Activated CD8-positive, alpha-beta memory T cell treated with anti-CD3 and anti-CD28 coated beads for 1 hour (primary cell): ENCODE measurements at places on chromosomes 4 and X.

- no peak for DNase-seq
Observed at GRCh38 chr4:186844059-186844681, 120.5 kb upstream of the FAT1 start.

GRCh38 chr4:3515646-3516045 is 16.6 kb downstream of the LRPAP1 start:
- DNase-seq: no peak

GRCh38 chrX:17375637-17376430 is 834 bp downstream of the NHS start:
- no peak for DNase-seq

- no peak for DNase-seq
Observed at GRCh38 chr4:2886622-2887021, 43.0 kb downstream of the ADD1 start.

- no peak for DNase-seq
Observed at GRCh38 chr4:147689067-147689466, 5.1 kb upstream of the PRMT9 start.

DNA sequence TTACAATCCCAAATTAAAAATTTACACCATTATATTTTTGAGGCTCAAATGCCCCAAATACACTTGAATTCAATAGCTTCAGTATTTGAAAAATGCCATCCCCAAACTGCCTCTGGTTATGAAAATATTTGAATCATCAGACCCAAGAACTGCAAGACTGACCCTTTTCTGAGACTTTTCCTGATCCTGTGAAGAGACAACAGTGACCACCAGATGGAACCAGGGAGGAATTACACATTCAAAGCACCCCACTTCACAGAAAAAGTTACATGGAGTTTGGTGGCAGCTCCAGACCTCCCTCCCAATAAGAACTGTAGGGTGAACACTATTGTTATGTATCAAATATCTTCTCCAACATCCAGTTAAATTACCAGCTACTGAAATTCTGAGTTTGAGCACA is 44.0 kb upstream of the SCD5 start:
- no peak for DNase-seq

DNA sequence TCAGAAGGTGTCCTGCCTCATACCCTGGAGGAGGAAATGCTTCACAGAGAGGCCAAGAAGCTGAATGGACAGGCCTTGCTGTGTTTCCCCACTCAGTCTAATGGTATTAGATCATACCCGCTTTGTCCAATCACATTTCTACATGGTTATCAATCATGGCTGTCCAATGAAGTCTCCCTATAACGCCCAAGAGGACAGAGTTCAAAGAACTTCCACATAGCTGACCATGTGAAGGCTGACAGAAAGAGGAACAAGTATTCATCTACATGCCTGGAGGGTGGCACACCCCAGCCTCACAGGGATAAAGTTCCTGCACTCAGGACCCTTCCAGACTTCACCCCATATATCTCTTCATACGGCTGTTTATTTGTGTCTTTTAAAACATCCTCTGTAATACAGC is 123.4 kb downstream of the MANBA start:
- no peak for DNase-seq

DNA sequence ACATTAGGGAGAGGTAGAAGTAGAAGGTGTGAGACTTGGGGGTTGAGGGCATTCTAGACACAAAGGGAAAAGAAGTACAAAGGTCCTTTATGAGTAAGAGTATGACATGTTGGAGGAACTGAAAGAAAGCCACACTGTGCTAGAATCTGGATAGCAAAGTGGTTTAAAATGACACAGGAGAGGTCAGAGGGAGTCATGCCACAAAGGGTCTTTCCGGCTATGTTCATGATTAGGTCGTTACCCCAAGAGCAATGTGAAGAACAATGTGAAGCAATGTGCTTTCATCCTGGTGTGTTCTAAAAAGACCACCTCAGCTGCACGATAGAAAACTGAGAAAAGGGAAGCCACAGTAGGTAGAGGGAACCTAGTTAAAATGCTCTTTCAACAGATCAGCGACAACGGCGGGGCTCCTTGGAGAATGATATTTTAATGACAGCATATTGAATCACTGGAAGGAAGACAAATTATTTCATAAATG is 29.2 kb downstream of the SMIM14 start:
- no peak for DNase-seq

DNA sequence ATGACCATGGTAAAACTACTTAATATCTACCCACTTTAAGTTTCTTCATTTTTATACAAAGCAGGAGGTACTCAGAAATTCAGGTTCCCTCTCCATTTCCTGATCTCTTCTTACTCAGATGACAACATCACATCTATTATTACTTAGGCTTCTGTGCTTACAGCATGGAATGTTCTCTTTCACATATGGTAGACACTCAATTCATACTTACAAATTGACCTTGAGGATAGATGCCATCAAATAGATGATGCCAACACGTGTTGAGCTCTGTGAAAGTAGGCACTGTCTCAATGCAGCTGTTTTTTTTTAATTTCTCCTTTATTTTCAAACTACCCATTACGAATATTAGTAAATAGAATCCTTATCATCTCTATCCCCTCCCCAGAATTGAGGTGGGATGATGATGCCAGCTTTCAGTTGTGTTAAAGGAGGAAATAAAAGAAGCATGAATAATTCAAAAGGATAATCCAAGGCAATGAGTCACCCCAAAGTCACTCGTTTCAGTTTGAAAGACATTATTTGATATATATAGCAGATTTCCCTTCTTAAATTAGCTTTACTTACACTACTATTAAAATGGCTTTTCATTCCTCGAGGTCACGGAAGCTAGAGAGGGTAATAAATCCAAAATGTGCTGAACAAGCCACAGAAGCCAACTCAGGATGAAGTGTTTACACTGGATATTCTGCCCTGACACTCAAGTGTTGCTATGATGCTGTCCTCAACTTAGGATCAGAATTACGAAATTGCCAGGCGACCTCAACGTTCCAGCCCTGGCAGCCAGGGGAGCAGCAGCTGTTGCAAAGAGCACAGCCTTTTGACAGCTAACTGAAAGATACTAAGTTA is 124.2 kb upstream of the EOLA2 start:
- no peak for DNase-seq

DNA sequence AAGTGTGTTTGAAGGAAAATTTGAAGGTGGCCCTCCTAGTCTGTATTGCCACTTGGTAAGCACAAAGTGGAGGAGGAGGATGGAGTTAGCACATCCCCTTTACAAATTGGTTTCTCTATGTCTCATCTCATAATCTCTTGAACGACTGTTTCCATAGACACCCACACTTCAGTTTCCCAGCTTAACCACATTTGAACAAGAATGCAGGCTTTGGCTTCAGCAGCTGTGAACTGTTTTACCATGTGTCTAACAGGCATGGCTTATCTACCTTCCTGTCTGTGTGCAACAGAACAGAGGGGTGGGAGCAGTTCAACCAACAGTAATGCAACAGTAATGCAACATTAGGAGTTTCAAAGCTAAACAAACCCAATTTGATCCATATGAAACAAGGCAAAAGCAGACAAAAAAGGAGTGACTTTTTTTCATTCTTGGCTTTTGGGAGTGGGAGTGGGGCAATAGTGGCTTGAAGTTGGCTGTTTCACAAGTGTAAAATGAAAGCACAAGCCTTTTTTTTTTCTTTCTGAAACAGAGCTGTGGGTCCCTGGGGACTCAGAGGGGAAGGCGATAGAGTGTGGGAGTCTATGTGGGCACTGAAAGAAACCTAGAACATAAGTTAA is 108.0 kb downstream of the ITM2A start:
- DNase-seq: peak; percentile 19
